ENCODE measurements at places on chromosomes 6 and 20.

DNA sequence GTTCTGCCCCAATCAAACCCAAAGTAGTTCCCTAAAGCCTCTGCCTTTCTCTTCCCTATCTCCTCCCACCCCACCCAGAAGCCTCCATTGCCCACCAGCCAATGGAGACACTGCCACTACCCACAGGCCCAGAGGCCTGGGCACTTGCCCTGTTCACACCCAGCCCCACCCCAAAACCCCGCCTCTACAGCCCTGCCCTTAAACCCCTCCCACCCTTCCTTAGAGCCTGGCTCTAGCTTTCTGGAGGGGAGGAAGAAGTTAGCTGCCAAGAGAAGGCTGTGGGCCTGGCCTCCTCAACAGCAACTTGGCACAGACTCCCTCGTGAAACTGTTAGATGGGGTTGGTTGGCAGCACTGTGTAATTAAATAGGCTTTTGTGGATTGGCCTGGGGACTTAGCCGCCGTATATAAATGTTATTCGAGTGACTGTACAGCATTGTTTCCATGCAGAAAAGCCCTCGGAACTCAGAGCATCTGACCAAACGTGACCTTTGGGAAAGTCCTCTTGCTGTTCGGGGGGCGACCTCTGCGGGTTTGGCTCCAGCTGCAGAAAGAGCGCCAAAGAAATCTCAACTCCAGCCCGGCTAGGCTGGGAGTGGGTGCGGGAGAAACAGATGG lies 31.4 kb downstream of the COL11A2 start:
- no peak for DNase-seq

GRCh38 chr6:137804637-137805036 lies 62.4 kb upstream of the TNFAIP3 start:
- DNase-seq = no peak

DNA sequence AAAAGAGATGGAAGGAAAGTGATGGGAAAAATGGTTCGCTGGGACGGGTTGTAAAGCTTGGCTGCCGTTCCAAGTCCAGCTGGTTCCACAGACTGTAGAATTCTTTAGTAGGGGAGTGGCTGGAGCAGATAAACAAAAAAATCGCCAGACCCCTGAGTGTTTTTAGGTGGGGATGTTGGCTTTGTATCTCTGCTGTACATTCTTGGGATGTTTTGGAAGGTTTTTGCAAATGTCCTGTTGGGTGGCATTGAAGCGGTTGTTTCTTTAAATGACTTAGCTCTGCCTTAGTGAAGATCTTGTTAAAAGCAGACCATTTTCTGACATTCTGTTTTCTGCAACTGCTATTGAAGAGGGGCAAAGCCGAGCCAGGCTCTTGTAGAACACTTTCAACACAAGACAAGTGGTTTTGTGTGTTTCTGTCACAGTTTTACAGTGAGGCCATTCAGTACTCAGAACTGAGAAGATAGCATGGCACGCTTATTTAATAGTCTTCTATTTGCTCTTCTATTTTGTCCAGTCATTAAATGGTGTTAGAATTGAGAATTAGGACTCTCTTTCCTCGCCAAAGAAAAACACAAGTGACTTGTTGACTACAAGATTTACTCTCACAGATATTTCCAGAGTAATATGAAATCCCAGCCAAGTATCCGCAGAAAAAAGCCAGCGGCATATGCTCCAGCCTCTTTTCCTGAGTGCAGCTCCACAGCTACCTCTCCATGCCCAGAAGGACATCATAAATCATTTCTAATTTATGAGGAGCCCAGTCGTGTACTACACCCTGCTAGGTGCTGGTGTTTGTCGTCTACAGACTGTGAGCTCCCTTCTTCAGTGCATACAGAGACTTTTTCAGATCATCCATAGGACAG lies 65.8 kb downstream of the PHACTR2 start:
- no peak for DNase-seq

- DNase-seq = no peak
Observed at GRCh38 chr6:25652007-25652515, at the start of gene SCGN. Gene SCGN (plus strand): TSS chr6:25652215. CDS start chr6:25652404, 189 bp downstream.

DNA sequence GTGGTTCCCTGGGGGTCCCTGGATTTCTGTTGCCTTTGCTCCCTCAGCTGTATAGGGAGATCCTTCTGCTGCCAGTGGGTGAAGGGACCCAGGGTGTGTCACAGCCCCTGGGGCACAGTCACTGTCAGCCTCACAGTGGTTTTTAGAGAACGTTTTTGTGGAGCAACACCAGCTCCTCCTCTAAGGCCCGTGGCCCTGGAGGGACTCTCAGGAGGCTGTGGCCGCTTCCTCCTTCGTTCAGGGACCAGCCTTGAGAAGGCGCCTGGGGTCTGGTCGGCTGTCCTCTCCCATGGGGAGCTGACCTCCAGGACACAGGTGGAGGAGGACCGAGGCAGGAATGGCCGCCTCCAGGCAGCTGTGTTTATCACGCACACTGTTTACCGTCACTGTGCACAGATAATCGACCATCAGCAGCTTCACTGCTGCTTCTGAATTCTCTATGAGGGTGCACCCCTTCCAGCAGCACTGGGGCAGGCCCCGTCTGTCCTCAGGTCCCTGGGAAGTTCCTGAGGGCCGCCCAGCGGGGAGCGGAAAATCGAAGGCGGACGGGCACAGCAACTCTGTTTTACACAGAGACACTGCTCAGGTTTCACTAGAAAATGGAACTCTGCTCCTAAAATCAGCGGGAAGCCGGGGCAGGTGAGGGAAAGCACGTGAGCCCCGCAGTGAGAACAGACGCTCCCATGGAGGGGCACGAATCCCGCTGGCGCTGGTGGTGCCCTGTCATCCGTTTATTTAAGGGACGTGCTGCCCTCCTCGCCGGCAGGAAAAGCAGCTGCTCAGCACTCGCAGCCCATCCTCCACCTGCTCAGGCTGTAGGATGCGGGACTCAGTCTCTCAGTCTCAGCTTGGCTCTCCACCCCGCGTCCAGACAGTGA lies 10.4 kb upstream of the FRMD1 start:
- DNase-seq = no peak

GRCh38 chr6:5338177-5338960 lies 77.1 kb downstream of the FARS2 start:
- no peak for DNase-seq

GRCh38 chr20:55155360-55155759 lies 680.0 kb downstream of the DOK5 start:
- no peak for DNase-seq

- no peak for DNase-seq
Observed at GRCh38 chr6:157552081-157552747, 171.2 kb downstream of the ZDHHC14 start.

GRCh38 chr20:37853823-37854375 lies 49.0 kb upstream of the VSTM2L start:
- no peak for DNase-seq
